Suppressor macrophage (primary cell): ENCODE measurements at places on chromosomes 12 and 14.
A peak's percentile ranks its signal among the peaks of the same experiment; 100 is the strongest.

GRCh38 chr12:71392521-71393145 is 47.0 kb upstream of the LGR5 start:
- DNase-seq = peak; percentile 19

DNA sequence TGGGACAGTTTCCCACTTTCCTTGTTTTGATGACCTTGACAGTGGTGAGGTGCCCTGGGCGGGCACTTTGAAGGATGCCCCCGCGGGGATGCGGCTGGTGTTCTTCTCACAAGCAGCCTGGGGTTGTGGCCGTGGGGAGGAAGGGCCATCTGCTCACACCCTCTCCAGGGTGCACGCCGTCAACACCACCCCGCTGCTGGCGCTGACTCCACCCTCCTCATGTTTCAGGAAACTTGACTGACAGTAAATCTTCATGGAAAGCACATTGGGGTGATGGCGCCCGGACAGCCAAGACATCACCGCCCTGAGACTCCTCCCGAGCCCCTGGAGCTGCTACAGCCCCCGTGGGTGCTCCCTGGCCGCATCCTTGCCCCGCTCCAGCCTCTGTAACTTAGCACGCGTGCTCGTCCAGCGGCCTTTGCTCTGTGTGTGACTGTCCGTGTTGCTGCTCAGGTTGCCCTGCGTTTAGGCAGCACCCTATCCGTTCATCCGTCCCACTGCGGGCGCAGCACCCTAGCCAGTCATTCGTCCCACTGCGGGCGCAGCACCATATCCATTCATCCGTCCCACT is 150.2 kb upstream of the C14orf180 start:
- DNase-seq = no peak

GRCh38 chr12:53530061-53530460 is 22.8 kb upstream of the NPFF start:
- no peak for DNase-seq

DNA sequence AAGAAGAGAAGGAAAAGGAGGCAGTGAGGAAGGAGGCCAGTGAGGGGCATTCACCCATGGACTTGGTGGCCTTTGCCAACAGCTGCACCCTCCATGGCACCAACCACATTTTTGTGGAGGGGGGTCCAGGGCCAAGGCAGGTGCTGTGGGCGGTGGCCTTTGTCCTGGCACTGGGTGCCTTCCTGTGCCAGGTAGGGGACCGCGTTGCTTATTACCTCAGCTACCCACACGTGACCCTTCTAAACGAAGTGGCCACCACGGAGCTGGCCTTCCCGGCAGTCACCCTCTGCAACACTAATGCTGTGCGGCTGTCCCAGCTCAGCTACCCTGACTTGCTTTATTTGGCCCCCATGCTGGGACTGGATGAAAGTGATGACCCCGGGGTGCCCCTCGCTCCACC is 11.4 kb upstream of the SMARCD1 start:
- DNase-seq = no peak

DNA sequence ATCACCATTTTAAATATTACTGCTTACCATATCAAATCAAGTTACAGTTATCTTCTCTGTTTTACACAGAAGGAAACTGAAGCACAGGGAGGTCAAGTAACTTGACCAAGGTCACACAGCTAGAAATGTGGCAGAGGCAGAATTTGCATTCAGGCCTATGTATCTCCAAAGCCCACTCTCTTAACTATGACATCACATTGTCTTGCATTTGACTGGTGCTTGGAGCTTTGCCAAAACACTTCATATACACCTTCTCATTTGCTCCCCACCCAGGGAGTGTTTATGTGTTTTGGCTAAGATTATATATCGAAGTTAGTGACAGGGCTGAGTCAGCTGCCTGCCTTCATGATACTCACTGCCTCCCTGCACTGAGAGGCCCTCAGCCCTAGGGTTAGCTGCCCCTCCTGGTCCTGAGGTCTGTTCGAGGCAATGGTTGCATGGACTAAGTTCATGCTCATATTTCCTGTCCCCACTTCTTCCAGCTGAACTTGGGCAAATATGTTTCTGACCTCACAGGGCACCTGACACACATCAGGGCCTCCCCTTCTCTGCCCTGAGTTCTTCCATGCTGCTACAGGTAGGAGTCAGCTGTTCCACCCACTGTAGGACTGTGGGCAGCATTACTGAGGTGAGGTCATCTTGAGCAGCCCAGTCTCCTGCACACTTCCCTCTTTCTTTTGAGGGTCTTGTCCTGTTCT is 1.8 kb downstream of the GALNT6 start:
- DNase-seq = peak; percentile 89

- DNase-seq = peak; percentile 30
Observed at GRCh38 chr14:71749613-71750238, 182.5 kb upstream of the RGS6 start.

GRCh38 chr14:77837926-77838325 is 38.0 kb downstream of the ADCK1 start:
- no peak for DNase-seq

GRCh38 chr12:2924019-2924418 is 33.3 kb downstream of the TULP3 start:
- no peak for DNase-seq

DNA sequence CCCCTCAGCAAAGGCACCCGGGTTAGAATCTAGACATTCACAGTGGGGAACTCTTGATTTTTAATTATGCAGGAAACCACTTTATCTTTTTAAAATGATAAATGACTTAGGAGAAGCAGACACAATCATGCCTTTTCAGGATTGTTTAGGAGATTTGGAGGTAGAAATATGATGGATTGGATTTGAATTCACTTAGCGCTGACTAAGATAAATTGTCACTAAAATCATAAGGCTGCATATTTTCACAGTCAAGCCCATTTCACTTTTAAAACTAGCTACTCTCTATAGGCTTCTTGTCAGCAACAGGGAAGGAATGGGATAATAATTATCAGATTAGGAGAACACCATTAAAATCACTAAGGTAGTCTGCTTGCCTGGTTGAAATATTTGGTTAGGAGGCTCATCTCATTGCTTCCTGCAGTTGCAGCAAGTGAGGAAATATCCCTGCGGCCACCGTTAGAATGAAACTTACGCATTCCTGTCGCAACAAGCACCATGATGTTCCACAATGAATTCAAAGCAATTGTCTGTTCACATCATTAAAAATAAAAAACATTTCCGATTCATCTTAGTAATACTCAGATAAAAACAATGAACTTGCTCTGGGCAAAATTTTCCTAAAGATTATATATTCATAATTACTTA is 31.9 kb downstream of the DACT1 start:
- DNase-seq = no peak

GRCh38 chr12:15546102-15546701 is 223.9 kb downstream of the PTPRO start:
- peak; percentile 87 for DNase-seq

GRCh38 chr12:124527861-124528561 is 39.4 kb downstream of the NCOR2 start:
- DNase-seq = no peak

DNA sequence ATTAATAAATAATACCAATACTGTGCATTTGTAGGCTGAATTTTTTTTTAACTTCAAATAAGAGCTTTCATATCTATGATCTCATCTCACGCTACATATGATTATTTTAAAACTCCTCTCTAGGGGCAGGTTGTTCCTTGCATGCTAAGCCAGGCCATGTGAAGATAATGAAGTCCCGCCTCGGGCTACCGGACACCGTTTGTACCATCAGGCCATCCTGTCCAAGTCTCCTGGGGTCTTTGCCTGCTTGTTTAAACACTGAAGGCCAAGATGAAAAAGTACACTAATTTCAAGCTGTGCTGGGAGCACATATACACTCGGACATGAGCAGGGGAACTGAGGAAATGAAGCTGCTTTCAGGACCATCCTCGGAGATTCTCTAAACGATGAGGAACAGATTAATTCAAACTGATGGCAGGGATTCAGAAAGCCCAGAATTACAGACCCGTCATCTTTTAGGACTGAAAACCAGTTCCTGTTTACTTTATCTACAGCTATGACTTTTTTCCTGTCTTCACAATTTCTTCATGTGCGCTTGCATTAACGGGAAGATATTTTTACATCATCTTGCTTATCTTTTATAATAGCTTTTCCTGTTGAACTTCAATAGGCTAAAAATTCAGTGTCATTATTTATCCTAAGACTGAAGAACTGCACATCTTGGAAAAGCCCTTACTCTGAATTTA is 6.3 kb upstream of the ABHD12B start:
- no peak for DNase-seq

DNA sequence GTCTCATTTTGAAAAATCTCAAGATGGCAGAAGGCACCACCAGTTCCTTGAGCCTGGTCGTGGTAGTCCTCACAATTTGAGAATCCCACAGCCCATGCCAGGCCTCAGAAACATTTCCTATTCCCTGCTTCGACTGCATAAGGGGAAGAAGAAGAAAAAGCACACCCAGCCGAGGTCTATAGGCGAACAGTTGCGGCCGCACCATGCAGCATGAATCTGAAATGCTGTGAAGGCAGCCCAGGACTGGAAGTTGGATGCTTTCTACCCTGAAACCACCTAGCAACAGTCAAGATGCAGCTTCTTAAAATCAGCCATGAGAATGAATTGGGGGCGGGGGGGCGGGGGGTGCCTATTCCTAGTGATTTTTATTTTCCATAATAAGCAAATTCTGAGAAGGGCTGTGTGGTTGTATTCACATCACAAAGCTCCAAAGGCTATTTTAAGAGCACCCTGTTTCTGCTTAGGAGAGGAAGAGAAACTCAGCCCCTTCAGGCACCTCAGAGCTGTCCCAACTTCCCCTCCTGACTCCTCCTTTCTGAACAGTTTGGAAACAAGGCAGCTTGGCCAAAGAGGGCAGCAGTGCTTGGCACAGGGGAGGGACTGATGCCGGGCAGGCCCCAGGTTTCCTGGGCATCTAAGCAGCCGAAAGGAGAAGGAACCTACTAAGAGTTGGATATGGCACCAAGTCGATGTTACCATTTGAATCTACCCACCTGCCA is 172.5 kb upstream of the FOXN3 start:
- DNase-seq = peak; percentile 89

- DNase-seq = no peak
Observed at GRCh38 chr12:19025582-19025981, 104.0 kb upstream of the PLEKHA5 start.

DNA sequence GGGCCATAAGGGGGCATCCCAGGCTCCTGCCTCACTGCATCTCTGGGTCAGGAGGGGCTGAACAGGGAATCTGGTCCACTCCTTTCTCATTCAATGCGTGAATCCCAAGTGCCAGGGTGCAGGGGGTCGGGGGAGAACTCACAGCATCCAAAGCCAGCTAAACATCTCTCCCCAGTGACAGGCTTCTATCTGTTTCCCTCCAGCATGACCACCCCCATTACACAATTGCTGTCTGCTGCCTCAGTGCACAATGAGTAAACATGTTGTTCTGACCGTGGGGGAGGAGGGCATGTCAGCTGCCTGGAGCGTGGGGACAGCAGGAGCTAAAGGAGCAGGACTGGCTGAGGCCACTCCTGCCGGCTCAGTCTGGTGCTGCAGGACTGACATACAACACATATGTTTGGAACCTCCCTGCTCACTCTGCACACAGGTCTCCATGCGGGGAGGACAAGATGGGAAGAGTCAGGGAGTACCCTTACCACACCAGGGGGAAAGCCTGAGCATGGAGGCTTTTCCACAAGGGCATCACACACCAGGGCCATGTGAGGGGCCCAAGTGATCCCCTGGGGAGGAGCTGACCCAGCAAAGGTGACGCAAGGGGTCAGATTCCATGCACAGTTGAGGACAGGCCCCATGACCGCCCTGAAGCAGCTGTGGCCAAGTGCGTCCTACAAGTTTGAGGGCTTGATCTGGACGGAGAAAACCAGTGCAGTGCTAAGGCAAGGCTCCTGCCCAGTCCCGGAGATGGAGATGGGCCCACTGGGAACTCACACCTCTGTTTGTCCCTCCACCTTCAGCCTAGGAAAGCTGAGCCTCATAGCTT is 1.4 kb downstream of the TNS2 start:
- DNase-seq = peak; percentile 58

DNA sequence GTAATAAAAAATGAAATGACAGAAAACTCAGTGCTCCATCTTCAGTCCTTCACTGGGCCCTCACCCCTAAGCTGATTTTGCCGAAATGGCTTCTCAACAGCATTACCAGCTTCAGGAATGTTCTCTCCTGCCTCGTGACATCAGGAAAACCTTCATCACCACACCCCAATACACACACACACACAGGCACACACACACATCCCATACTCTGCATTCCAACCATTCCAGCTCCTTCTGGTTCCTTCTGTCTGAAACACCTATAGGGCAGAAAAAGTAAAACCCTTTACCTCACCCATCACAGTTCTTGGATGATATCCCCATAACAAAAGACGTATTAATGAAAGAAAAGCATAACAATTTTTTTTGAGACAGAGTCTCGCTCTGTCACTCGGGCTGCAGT is 75.9 kb downstream of the CCDC60 start:
- DNase-seq = no peak

GRCh38 chr14:65604936-65605335 is 192.4 kb downstream of the FUT8 start:
- peak; percentile 4 for DNase-seq

- DNase-seq = no peak
Observed at GRCh38 chr14:23445773-23446172, 10.3 kb upstream of the MYH7 start.

- DNase-seq = no peak
Observed at GRCh38 chr14:54221971-54222370, 174.8 kb upstream of the CDKN3 start.

GRCh38 chr12:121214166-121214777 is 4.3 kb downstream of the P2RX4 start:
- peak; percentile 70 for DNase-seq

DNA sequence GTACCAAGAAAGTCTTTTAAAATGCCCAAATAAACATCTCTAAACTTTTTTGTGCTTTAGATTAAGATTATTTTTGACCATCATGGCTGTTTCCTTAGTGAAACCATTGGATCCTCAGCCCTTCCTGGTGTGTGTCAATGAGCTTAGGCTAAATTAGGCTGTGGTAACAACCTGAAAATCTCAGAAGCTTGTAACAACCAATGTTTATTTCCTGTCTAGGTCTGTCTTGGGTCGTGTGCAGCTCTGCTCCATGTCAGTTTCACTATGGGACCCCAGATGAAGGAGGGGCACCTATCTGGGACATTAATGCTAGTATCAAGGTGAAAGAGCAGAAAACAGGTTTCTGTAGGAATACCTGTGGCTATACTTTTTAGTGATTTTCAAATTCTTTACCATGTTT is 49.9 kb downstream of the KCNMB4 start:
- no peak for DNase-seq

DNA sequence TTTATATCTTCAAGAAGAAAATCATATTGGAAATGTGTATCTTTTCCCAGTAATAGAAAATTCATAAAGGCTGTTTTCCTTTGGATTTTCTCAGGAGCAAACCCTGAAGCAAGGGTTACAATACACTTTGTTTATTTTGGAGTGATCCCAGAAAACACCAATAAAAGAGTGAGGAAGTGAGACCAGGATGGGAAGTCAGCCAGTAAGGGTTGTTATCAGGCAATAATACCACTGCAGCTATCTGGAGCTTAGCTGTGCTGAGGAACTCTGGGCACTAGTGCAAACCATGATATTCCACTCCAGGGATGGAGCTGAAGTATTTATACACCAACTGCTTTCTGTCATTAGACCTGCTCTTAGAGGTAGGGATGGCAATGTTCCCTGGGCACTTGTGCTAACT is 1002.3 kb downstream of the FLRT2 start:
- no peak for DNase-seq
